ENCODE measurements at places on chromosomes 5 and 9.

DNA sequence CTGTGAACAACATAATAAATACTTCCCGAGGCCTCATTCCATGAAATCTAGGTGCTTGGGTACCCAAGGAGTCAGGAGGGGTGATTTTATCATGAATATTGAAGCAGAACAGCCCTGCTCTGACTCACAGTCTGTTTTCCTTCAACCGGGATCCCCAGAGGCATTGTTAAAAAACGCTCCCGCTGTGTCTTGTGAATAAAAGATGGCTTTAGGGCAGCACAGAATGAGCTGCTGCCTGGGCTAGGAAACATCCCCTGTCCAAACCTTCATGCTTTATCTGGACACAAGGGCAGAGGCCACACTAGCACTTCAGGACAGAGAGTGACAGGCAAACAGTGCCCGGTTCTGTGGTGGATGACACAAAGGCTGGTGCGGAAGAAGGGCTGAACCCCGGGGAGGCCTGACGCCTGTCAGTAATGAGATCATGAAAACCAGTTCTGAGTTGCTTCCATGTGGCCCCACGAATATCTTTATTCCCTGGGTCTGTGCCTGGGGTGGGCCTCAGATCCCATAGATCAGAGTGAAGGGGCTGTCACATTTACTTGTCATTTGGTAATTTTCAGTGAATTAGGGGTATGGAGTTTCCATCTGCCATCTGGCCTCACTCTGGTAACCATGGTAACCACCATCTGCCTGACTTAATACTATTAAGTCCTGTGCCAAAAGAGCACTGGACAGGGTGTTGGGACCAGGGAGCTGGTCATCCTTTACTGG lies 2.6 kb downstream of the IGFBPL1 start:
- DNase-seq, result no peak

- DNase-seq, result no peak
Measured at GRCh38 chr5:67855523-67855922, 360.0 kb upstream of the PIK3R1 start.

- no peak for DNase-seq
Measured at GRCh38 chr9:93177676-93178075, 6.3 kb upstream of the WNK2 start.

- DNase-seq, result no peak
Measured at GRCh38 chr9:113515862-113516261, 52.3 kb downstream of the RGS3 start.

- DNase-seq, result no peak
Measured at GRCh38 chr5:114312658-114313057, 49.2 kb upstream of the KCNN2 start.

DNA sequence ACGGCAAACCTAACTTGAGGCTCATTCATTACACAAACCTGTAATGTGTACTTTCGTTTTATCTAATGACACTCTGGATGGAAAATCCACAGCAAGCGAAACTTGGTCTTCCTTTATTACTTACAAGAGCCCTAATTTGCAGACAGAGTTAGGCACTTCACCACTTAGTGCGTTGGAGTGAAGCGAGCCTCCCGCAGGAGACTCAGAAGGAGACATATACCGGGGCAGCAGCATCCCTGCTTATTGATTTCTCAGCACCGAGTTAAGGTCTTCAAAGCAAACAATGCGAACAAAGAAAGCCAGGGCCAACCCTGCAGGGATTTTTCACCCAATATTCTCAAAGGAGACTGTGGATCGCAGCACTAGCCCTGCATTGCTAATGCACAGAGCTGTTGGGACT lies 28.6 kb downstream of the LSM11 start:
- DNase-seq, result no peak

GRCh38 chr5:72472666-72473422 lies 34.4 kb downstream of the ZNF366 start:
- no peak for DNase-seq

DNA sequence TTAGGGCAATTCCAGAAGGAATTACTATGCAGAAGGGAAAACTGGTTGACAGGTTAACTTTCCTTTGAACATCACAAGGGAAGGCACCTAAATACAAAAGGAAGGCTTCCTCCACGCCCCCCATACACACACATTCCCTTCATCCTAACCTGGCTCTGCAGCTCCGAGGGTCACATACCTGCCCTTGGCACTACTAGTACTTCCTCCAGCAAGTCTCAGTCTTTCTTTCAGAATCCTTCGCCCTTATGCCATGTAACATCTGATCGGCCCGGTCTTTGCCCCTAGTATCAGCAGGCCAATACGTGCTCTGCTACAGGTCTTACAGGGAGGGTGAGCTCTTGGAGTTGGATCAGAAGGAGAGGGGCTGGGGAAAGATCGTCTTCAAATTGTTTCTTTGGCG lies 1.6 kb upstream of the MARCHF6 start:
- no peak for DNase-seq

- no peak for DNase-seq
Measured at GRCh38 chr5:149333711-149334443, 11.4 kb upstream of the GRPEL2 start.

DNA sequence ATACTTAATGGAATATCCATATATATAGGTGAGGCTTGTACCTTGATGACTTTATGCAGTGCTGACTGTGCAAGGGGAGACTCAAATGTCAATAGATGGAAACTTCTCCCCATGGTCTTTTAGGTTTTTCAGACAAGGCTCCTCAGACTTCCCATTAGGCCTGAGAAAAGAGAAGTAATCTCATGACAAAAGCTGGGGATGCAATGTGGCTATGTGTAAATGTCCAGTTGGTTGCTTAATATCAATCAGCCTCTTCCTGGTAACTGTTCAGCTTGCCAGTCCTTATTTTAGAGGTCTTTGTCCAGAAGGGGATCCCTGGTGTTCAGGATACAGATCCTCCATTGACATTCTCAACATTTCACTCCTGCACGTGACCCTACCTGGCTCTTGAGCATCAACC lies 621.1 kb upstream of the CDH18 start:
- DNase-seq, result no peak

GRCh38 chr5:58043032-58043945 lies 416.6 kb downstream of the PLK2 start:
- DNase-seq, result no peak
